ENCODE measurements at places on chromosomes 1 and 21. TPM values are rescaled to one million over a fixed set of nuclear protein-coding genes. Genes with fewer than 3 reads are reported as not detected.

GRCh38 chr1:154969860-154970452, 591 bp downstream of the SHC1 start:
- peak; percentile 77 for DNase-seq

DNA sequence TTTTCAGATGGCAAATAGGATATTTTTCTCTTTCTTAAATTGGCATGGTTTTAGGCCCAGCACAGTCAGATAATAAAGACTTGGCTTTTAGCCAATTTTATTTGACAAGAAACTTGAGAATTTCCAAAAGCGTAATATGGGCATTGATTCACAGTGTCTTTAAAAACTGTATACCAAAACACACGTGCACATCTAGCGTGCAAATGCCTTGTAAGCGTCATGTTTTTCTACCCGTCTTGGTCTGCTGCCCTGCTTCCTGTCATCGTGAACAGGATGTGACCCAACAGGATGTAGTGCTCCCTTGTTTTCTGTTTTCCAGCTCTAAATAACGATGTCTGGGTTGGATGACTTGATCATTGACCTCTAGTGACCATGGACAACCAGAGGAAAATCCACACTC, 24.7 kb upstream of the SLC44A3 start:
- DNase-seq: no peak

The PIP5K1A gene
- 47.5 TPM for total RNA-seq

The SLC44A3 gene
- 4.2 TPM for total RNA-seq

Data from ovary (tissue), 10 donors.